ENCODE measurements at places on chromosomes 1 and 21. TPM values are rescaled to one million over a fixed set of nuclear protein-coding genes. Genes with fewer than 3 reads are reported as not detected.

The LCE6A gene
- total RNA-seq = not detected

The RAVER2 gene
- total RNA-seq = 6.1 TPM

The OR10J1 gene
- not detected for total RNA-seq

The HSD3B2 gene
- 0.32 TPM for total RNA-seq

The PDPN gene
- 19.9 TPM for total RNA-seq

DNA sequence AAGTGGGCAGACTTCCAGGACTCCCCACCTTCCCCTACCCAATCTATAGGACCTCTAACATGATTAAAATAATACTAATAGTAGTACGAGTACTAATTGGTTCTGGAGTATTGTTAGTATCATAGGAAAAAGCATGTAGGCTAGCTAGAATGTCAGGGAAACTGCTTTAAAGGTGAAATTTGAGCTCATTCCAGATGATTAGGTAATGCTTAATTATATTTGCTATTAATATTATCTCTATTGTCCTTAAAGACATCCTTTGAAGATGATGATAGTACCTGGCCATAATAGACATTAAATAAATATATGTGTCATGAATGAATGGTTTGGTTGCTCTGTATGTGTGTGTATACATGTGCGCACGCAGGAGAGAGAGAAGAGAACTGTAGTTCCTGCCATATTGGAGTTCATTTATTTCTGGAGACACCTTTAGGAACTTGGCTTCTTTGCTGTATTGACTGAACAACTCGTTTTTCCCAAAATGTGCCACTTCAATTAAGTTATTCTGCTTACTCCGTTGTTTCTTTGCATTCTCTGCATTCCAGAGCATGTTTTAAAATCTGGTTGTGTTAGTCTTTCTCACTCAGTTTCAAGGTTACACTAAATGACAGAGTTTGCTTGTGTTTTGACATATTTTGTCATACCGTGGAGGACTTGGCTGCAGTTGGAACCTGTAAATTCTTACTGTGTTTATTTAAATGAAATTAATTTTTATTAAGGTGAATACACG is 117.1 kb downstream of the OSBPL9 start:
- ATAC-seq = no peak

GRCh38 chr1:46193984-46194570 is 4.2 kb downstream of the POMGNT1 start:
- no peak for ATAC-seq

- no peak for ATAC-seq
These were observed 459.8 kb downstream of the KCNT2 start for GRCh38 chr1:196148367-196148970.

DNA sequence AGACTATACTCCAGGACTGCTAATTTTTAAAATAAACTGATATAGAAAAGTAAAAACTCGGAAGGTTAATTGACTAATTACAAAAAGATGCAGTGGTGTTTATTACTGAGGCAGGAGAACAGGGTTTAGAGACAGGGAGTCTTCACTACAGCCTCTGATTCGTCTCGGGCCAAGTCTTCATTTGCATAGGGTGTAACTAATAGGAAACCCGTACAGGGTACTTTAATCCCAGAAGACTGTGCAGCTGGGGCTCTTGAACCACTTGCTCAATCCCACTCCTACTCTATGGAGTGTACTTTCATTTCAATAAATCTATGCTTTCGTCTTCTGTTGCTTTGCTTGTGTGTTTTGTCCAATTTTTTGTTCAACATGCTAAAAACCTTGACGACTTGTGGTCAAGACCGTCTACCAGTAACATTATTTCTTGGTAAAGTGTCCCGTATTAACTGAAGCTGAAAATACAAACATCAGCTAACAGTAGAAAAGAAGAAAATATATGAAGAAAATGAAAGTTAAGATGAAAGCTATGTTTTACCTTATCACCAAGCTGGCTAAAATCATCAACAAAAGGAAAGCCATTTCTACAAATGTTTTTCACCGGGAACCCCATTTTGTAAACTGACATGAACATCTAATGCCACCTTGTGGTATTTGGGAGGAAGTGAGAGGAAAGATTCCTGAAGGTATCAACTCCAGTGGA is 8.0 kb downstream of the SDHB start:
- ATAC-seq = peak; percentile 37

GRCh38 chr1:211281320-211282022 is 22.3 kb downstream of the RCOR3 start:
- ATAC-seq = no peak

DNA sequence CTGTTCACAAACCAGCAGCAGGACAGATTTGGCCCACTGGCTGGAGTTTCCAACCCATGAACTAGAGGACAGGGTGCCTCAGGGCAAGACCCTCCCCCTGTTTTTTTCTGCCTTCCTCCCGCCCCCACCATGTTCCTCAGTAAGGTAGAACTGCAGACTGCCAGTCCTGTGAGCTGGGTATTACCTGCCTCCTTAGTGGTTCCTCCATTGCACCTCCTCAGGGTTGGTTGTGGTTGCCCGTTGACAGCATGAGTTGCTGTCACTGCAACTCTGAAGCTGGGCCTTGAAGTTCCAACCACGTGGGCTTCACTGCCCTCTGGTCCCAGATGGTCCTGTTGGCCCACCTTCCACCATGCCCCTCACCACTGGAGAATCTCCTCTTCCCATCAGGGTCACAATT is 28.8 kb downstream of the TENT5C start:
- ATAC-seq = no peak

DNA sequence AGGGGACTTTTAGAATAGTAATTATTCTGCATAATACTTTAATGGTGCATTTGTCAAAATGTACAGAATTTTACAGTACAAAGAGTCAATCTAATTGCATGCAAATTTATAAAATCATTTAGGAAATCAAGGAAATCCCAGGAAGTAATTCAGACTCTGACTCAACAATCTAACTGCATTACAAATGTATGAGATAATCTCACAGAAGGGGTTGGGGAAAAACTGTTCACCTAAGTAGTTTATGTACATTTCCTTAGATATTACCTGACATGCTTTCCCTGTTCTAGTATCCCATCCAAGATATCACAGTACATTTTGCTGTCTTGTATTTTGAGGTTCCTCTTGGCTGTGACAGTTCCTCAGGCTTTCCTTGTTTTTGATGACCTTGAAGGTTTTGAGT is 4.7 kb downstream of the CRB1 start:
- ATAC-seq = no peak

DNA sequence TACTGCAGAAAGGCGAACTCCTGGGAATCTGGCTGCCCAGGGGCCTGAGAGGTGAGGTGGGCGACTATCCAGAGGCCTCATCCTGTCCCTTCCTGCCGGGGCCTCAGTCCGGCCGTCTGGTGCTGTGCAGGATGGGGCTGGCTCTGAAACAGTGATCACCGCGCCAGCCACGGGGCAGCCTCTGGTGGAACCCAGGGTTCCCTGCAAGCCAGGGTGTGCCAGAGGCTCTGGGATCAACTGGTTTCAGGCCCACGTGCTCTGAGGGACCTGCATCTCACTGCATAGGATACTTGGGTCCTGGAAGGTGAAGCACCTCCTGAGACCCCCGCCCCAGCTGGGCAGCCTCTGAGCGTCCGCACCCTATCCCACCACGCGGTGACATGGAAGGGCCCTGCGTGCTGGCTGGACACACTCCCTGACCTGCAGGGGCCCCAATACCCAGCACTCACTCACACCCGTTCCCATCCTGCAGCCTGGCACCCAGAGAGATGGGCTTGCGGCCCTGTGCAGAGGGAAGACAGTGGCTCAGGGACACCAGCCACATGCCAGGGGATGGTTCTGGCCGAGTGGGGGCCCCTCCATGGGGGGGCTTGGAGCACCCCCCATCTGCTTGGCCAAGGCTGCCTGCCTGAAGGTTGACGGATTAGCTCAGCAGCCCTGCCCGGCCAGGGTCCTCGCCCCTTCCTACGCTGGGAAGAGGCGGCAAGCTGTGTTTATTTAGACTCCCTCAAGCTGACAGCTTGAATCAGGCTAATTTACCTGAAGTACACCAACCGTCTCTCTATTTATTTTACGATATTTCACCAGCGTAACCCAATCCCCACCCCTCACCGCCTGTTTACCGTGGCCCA is 64.3 kb upstream of the TTC34 start:
- ATAC-seq = no peak

All from esophagus mucosa (tissue), 1 donor.